MV-4-11 (cell line): ENCODE measurements at places on chromosomes 6 and 20.

GRCh38 chr6:56026455-56027180 is 151.2 kb upstream of the BMP5 start:
- DNase-seq, result no peak

- DNase-seq, result no peak
Observed at GRCh38 chr6:105868823-105869460, 217.2 kb upstream of the PRDM1 start.

DNA sequence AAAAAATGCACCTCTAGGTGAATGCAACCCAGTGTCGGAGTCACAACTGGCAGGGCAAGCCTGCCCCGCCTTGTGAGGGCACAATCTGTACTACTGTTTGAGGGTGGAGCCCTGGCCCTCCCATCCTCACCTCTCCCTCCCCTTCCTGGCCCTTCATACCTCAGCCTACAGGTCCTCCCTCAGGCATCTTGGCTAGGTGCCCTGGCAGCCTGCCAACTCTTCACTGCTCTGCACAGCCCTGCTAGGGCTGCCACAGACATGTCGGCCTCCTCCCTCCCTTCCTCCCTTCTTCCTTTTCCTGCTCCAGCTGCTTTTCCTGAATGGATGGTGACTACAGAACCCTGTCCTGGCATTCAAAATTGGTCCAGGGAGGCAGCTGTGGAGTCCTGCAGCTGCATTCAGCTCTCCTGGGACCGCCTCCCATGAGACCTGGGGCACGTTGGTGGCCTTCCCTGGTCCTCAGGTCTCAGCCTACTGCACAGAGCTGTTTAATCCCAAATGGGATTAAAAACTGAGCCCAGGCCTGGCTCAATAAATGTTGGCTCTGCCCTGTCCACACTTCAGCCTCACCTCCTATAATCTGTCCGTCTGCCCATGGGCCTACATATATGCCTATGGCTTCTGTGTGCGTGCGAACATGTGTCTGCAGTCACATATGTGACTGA is 52.7 kb downstream of the CDH22 start:
- no peak for DNase-seq

GRCh38 chr6:87728706-87729105 is 26.7 kb upstream of the AKIRIN2 start:
- no peak for DNase-seq

GRCh38 chr6:12345694-12346058 is 55.5 kb downstream of the EDN1 start:
- DNase-seq, result no peak
